NCI-H510A (cell line): ENCODE measurements at places on chromosomes 12 and 14.

DNA sequence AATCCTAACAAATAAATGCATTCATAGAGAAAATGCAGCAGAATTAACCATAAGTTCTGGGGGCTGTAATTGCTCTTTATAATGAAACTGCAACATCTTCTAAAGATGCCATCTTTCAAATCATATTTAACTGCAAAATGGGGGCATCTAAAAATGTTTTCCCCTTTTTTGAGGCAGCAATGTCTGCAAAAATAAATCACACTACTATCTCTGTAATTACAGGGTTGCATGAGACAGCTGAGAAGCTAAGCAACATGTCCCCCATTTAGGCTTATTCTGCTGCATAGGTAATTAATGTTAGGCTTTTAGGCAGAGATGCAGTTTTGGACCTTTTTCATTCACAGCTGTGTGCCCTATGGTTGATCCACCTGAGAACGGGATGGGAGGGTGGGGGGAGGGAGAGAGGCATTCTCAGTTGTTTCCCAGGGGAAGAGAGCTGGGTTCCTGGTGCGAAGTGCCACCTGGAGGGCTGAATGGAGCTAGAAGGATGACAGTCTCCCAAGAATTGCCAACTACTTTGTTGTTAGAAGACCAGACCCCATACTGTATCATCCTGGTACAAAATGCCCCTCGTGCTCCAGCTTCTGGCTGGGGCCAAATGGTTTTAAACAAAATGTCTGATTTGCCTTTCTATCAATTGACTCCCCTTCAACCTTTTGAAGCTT, 154.2 kb downstream of the APAF1 start:
- DNase-seq: no peak

GRCh38 chr12:110934093-110934852, 13.9 kb upstream of the MYL2 start:
- no peak for DNase-seq

GRCh38 chr12:51508285-51508684, 82.7 kb upstream of the SCN8A start:
- DNase-seq: no peak

GRCh38 chr14:54709444-54709843, 142.5 kb downstream of the SAMD4A start:
- DNase-seq: no peak

- no peak for DNase-seq
These were observed 75.5 kb downstream of the SYNE3 start for GRCh38 chr14:95440951-95441350.
